ENCODE measurements at places on chromosomes 7 and 10.
A peak's percentile ranks its signal among the peaks of the same experiment; 100 is the strongest.

GRCh38 chr10:30284865-30285594 lies 64.0 kb downstream of the MTPAP start:
- DNase-seq, result no peak

- DNase-seq, result no peak
These were observed 15.8 kb downstream of the AP5Z1 start for GRCh38 chr7:4791101-4791737.

DNA sequence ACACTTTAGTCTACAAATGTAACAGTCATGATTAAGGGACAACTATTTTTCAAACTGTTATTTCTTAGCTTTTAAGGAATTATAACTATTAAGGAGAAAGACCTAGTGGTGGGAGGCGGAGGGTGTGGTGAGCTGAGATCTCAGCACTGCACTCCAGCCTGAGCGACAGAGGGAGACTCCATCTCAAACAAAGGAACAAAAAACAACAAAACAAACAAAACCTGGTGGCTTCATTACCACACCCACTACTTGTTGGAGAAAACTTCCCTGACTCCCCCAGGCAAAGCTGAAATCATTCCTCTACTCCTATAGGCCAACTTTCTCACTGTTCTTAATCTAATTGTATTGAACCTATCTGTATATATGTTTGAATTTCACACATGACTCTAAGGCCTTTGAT lies 3.2 kb downstream of the POLR1F start:
- no peak for DNase-seq

- no peak for DNase-seq
These were observed 10.9 kb upstream of the ASB10 start for GRCh38 chr7:151197932-151198331.

DNA sequence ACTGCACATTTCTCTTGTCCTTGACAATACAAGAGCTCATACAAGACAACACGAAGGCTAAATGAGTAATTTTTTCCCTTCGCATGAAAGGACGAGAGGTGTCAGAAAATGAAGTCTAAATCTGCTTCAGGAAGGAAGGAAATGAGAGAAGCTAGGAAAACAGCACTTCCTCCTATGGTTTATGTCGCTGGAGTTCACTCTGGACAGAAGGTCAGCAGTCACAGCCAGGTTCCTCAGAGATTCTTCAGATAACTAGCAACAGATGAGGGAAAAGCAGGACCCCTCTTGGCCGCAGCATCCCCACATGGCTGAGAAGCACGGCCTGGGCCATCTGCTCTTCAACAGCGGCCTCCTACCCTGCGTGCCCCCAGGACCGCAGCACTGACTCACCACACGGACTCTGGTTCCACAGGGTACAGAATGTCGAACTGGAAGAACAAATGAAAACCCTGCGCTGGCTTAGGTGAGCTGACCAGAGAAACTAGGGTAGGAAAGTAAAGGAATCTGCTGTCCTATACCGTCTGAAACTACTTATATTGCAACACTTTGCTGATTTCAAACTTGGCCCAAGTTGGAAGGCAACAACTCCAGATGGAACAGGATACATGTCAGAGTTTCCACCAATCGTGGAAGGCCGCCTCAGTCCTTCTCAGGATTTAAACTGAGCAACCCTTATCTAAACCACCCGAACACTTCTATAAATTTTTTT lies 26.3 kb downstream of the DNMBP start:
- DNase-seq, result peak; percentile 21

DNA sequence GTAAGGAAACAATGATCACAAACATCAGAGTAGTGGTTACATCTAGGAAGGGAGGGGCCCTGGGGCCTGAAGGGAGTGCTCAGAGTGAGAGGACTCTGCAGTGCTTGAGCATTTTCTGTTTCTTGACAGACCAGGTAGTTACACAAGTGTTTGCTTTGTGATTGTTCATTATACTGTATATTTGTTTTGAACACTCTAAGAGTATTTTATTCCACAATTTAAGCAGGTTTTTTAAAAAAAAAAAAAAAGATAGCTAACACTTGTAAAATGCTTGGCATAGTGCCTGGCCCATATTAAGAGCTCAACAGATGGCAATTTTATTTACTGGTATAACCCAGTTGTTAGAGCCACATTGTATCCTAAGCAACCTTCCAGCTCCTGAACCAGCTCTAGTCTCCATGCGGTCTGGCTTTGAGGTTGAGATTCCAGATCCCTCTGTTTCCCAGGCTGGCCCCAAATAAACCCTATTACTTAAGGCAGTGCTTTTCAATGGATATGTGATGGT lies 20.1 kb upstream of the ATXN7L1 start:
- DNase-seq, result no peak

- DNase-seq, result no peak
These were observed 102.4 kb downstream of the EXOC4 start for GRCh38 chr7:133355325-133355708.

DNA sequence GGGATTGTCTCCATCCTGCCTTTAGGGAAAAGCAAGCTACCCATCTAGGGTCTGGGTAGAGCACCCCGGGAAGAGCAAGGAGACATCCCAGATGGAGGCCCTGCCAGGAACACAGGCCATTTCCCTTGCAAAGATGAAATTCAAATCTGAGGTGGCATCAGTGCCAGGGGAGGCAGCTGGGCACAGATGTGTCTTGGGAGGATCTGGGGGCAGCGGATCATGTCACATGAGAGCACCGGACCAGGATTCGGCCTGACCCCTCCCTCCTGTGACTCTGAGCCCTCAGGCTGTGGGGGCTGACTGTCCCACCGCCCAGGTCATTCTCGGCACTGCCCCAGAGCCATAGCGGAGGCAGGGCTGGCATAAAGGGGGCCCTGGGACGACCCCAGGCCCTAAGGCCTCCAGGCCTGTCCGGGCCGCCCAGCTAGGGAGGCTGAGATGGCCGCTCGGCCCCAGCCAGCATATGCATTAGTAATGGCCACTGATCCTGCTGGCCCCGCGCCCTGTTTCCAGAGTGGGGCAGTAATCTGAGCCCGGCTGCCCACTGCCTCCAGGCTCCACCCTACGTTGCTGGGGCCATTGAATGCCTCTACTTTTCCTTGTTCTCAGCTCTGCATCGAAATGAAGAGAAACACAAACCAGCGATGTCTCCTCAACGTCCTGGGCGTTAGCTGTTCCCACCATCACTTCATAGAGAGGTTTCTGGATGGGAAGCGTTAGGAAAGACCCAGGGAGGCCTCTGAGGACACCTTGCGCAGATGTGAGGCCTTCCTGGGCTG lies 148.5 kb downstream of the UBE2H start:
- no peak for DNase-seq

- DNase-seq, result no peak
These were observed 40.4 kb downstream of the RASGEF1A start for GRCh38 chr10:43226441-43226840.

GRCh38 chr10:116272440-116273283 lies at the start of gene GFRA1:
GFRA1 (minus strand) TSS chr10:116273206; CDS start chr10:116272029, 1,177 bp downstream.
- peak; percentile 64 for DNase-seq

- DNase-seq, result no peak
These were observed 31.4 kb upstream of the DLX6 start for GRCh38 chr7:96973986-96974385.

DNA sequence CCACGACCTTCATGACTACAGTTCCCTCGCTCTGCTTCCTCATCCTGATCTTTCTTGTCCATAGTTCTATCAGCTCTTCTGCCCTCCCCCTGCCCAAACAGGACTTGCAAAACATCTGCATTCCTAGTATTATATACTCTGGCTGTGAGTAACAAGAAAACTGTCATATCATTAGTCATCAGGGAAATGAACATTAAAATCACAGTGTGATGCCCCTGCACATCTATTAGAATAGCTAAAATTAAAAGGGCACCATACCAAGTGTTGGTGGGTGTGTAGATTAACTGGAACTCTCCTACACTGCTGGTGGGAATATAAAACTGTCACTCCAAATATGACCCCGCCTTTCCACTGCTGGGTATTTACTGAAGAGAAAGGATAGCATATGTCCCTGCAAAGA lies 141.8 kb downstream of the C7orf25 start:
- no peak for DNase-seq

GRCh38 chr7:98348726-98349474 lies 52.0 kb downstream of the BAIAP2L1 start:
- no peak for DNase-seq

DNA sequence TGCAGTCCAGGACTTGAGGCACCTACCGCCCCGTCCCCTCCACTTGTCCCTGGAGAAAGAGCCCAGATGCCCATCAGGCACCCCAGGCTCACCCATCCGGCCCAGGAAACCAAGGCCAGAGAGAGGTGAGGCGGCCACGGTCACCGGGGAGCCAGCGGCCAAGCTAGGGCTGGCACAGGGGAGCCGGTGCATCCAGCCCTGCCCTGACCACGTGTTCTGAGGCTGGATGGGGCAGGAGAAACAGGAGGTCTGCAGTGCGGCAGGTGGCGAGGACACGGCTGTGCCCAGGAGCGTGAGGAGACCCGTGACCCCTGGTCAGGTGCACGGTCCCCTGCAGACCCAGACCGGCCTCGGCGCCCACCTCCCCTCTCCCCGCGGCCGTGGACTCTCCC lies 27.6 kb downstream of the UNCX start:
- no peak for DNase-seq

- DNase-seq, result peak; percentile 13
These were observed 167.2 kb downstream of the AKR1D1 start for GRCh38 chr7:138243430-138243829.

GRCh38 chr7:122901250-122901649 lies 15.0 kb upstream of the CADPS2 start:
- no peak for DNase-seq

- no peak for DNase-seq
These were observed 13.4 kb downstream of the MMRN2 start for GRCh38 chr10:86944031-86944419.

DNA sequence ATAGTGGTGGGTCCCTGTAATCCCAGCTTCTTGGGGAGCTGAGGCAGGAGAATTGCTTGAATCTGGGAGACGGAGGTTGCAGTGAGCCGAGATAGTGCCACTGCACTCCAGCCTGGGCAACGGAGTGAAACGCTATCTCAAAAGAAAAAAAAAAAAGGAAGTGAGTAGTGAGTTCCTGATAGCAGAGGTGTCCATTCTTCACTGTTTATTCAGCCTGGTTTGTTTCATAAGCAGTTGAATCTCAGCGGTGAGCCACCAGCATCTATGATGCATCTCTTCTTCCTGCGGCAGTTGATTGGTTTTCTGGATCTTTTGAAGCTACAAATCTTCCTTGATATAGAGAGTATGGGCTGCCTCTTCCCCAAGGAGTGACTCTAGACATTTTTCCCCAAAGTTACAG lies 316.1 kb upstream of the MTPN start:
- DNase-seq, result no peak

- no peak for DNase-seq
These were observed 26.6 kb upstream of the R3HCC1L start for GRCh38 chr10:98107644-98108430.

DNA sequence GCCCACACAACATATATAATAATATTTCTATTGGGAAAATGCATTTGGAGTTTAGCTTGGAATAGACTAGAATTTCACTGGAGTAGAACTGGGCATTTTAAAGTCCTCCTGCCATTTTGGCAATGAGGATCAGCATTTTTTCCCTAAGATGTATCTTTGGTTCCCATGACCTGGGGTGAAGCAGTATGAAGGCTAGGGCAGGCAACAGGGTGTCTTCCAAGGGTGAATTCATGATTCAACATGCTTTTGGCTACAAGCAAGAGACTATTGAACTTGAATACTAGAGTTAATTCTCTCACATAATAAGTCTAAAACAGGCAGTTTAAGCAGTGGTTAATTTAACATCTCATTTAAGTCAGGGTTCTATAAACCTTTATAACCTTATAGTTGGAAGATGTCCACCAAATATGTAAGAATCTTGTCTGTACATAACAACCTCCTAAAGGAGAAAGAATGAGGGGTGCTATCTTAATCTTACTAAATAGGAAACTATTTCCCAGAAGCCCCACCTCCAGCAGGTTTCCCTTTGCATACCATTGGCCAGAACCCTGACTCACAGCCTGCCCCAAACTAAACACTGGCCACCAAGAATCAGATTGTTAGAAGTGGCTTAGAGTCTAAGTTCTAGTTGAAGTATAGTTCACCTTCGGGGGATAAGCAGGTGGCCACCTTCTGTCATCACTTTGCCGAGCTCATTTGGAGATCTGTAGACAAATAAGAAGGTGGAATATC lies 96.0 kb upstream of the PRPS1L1 start:
- no peak for DNase-seq

DNA sequence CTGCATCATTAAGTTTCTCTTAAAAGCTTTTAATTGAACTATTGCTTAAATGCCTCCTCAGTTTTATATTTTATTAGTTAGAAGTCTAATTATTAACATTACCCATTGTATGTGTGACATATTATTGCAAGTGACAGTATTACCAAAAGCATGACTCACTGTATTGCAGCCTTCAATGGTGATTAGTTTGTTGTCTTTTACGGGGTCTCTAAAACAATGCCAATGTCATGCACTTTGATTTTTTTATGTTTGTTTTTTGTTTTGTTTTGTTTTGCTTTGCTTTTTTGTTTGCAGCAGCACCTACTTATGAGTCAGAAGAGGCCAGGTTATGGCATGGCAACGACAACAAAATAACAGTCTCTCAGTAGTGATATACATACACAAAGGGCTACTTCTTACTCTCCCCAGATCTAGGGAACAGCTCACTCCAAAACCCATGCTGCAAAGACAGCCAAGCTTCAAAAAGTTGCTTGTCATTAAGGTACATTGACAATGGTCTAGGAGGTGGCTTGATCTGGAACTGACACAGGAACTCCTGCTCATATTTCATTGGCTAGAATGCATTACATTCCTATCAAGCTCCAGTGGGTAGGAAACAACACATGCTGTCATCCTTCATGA lies 293.7 kb upstream of the POM121L12 start:
- no peak for DNase-seq

DNA sequence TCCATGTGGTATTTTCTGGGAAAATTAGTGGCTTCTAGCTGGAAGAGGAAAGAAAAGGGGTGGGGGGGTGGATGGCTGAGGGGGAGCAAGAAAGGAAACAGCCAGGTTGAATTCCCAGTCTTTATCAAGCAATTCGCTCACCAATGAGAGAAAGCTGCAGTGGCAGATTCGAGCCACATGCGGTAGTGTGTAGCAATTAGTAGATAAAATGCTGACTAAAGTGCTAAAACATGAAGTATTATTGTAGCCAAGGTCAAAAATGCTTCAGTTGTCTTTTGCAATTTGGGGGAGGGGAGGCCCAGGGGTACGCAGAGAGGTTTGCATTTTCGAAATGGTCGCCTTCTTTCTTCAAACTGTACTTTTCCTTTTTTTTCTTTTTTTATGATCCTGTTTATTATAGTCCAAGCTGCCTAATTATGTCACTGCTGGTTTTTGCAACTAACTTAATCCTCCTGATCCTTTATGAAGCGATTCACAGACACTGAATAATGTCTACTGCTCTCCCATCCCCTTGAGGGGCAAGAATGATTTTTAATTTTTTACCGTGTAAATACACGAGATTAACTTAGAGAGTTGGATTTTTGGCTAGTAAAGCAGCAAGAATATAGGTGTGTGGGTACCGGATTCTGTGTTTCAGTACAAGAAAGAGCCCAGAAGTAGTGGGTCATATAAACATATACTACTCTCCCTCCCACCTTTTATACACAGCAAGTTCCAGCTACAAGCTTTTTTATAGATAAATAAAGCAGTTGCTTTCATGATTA lies 3.6 kb upstream of the ARID5B start:
- DNase-seq, result peak; percentile 24

- DNase-seq, result no peak
These were observed 174.8 kb downstream of the JAZF1 start for GRCh38 chr7:28005847-28006231.

GRCh38 chr7:78220754-78221153 lies 422.2 kb downstream of the PHTF2 start:
- DNase-seq, result no peak

GRCh38 chr7:37311355-37311754 lies 137.3 kb downstream of the ELMO1 start:
- DNase-seq, result no peak

Measured in nephron progenitor cell (in vitro differentiated cells).